Body of pancreas (tissue), 4 donors: ENCODE measurements at places on chromosomes 2 and 18.

DNA sequence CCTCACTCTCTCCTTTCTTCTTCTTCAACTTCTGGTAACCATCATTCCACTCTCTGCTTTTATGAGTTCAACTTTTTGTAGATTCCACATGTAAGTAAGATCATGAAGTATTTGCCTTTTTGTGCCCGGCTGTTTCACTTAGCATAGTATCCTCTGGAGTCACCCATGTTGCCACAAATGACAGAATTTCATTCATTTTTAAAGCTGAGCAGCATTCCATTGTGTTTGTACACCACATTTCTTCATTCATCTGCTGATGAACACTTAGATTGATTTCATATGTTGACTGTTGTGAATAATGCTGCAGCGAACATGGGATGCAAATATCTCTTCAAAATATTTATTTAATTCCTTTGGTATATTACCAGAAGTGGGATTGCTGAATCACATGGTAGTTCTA is 133.6 kb upstream of the ERBB4 start:
- no peak for DNase-seq

DNA sequence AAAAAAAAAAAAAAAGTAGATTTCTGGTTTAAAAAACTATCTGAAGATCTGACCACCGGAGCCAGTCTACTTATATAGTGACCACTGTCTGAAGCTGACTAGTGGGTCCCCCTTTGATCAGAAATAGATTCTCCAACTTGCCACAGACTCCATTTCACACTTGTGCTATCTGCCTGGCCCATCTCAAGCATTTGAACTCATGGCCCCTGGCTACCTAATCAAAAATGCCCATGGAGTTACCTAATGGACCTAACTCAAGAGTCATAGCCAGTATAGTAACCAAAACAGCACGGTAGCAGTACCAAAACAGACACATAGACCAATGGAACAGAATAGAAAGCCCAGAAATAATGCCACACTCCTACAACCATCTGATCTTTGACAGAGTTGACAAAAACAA is 17.0 kb upstream of the ATL2 start:
- no peak for DNase-seq

- DNase-seq: no peak
Measured at GRCh38 chr2:98058191-98058975, 28.6 kb upstream of the VWA3B start.

DNA sequence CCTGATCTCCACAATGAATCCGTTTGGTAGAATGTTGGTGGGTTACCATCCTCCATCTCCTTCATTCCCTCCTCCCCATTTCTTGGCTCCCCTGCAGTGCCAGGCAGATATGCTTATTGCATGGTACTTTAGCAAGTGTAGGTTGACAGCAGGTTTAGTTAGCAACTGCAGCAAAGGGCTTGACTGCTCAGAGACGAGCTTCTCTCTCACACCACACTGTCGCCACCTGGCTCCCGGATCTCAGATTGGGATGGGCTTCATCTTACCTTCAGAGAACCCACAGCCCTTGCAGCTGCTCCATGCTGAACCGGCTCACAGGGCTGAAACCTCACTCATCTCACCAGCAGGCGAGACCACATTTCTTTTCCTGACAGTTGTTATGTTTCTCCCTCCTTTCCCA is 88.8 kb downstream of the VWA3B start:
- peak; percentile 8 for DNase-seq

DNA sequence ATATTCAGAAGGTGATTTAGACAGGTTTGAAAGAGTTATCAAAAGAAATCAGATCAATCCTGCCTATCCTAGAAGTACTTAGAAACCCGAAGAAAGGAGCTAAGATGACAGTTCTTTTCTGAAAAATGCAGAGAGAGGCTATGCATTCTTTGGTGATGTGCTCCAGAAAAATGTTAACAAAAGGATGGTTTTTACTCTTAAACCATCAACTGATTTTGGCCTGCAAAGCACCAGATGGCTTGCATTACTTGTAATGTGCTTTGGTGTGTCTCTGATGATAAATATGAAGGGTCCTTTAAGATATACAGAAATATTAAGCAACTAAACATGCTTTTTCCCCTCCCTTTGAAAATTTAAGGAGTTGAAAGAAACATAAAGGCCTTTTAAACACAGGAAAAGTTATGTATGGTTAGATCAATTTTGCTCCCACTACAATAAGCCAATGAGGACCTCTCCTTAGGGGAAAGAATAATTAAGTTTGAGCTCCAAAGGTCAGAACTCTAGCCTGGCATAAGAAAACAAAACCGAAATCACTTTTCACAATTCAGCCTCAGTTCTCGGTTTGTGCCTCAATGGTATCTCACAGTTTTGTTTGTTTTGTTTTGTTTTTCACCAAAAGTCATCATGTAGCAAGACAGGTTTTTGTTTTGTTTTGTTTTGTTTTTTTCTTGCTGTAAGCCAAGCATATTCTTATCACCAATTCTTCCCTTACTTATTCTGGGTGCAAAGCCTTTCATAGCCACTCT is 302.4 kb upstream of the NT5C1B start:
- no peak for DNase-seq

GRCh38 chr2:186309901-186310300 is 176.2 kb upstream of the ZC3H15 start:
- DNase-seq: peak; percentile 45

DNA sequence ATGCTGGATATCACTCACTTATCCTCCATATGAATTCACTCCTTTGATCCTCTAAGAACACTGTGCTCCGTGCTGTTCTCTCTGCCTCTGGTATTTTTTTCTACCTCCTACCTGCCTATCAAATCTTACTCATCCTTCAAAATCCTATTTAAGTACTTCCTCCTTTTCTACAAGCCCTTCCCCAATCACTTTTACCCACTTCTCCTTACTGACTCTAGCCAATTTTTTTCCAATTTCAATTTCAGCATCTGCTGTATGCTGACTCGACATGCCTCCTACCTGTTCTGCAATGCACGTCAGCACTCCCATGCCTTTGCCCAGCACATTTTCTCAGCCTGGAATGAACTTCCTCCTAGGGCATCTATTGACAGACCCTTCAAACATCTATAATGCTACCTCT is 37.3 kb upstream of the LNPK start:
- no peak for DNase-seq

DNA sequence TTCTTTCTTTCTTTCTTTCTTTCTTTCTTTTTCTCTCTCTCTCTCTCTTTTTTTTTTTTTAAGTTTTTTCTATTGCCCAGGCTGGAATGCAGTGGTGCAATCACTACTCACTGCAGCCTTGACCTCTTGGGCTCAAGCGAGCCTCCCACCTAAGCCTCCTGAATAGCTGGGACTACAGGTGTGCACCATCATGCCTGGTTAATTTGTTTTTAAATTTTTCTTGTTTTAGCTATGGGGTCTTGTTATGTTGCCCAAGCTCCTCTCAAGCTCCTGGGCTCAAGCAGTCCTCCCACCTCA is 19.4 kb upstream of the CCDC88A start:
- no peak for DNase-seq

DNA sequence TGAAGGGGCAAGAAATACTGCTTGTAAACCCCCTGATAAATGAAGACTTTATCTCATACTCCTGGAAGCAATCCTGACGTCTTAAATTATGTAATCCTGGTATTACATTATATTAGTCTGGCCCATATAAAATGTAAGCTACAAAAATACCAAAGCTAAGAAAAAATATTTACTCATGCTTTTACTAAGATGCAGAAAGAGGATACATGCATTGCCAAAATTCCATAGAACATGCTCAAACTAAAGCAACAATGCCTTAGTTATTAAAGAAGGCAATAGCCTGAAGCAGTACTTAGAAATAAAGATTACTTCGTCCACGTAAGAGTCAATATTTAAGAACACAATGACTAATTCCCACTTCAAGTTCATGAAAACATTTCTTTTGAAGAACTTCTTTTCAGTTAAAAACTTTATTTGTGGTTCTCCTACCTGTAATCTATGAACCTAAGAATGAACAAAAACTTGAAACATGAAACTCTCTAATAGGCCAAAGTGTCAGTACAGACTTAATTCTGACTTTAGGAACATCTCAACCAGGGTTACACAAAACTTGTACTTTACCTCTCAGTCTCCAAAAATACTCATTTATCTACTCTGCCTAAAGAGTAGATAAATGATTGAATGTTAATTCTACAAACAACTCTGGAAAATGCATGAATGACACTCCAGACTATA is 117.3 kb downstream of the THADA start:
- no peak for DNase-seq

- DNase-seq: peak; percentile 66
Measured at GRCh38 chr2:169767243-169767888, 31.3 kb upstream of the SSB start.

DNA sequence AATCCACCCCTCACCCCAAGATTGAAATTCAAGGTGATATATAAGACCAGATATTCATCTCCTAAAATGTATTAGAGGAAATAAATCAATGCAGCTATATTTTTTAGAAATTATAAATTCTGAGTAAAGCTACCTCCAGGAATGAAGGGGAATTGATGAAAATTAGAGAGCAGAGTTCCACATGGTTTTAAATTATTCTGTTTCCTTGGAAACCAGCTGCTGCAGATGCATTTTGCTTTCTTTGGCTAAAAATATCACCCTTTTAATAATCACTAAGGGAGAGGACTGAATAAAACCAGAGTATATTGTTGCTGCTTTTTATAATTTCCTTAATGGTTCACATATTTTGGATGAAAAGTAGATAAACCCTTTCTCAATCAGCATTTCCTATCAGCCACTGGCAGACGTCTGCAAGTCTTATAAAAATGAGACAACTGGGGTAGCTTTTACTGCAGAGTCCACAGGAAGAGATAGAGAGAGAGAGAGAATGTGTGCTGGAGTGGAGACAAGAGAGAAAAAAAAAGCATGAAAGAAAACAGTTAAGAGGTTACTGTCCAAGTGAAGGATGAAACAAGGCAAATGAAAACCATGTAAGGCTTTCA is 2.0 kb downstream of the CSRNP3 start:
- DNase-seq: no peak

DNA sequence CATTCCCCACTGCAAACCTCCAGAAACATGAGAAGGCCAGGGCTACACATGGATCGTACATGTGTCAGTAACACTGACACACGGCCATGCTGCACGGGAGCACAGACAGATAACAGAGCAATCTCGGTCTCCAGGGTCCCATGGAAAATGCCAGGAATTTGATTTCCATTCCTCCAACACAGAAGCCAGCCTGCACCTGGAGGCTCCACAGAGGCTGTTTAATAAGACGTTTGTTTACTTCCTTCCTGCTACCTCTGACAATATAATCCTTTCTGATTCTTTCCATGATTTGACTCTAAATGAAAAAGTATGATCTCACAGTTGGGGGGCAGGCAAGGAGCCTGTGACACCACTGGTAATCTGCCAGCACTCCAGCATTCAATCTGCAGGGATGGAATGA is 210.9 kb upstream of the DDX18 start:
- DNase-seq: no peak

DNA sequence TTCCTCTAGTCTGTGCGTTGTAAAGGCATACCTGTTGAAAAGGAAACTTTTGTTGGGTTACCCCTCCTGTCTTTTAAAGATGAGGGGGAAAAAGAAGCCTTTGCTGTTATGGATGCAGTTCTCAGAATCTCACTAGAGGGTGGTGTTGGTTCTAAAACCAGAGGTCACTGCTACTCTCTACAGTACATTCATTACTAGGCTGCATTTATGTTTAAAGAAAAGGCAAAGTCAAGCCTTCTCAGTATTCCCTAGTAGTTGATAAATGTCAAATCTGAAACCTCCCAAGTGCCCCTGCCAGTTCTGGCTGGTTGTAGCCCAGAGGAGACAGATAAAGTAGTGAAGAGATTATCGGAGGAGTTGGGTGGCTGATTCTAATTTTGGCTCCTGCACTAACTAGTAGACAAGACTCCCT is 1.4 kb upstream of the PLCL1 start:
- peak; percentile 38 for DNase-seq

- DNase-seq: no peak
Measured at GRCh38 chr2:154455866-154456265, 242.6 kb upstream of the KCNJ3 start.

DNA sequence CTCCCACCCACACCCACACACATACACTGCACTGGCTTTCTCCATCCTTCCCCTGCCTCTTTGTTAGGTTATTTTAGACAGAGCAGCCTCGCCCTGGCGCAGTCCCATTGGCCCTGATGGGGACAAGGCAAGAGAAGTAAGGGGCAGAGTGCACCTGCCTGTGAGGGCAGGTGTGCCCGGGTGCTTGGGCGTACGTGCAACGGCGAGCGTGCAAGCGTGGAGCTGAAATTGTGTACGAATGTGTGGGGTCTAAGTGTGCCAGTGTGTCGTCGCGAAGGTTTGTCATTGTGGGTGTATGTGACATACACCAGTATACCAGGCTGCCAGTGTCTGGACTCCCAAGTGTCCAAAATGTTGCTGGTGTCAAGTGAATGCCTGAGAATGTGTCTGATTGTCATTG is 544 bp downstream of the LRATD1 start:
- peak; percentile 54 for DNase-seq

DNA sequence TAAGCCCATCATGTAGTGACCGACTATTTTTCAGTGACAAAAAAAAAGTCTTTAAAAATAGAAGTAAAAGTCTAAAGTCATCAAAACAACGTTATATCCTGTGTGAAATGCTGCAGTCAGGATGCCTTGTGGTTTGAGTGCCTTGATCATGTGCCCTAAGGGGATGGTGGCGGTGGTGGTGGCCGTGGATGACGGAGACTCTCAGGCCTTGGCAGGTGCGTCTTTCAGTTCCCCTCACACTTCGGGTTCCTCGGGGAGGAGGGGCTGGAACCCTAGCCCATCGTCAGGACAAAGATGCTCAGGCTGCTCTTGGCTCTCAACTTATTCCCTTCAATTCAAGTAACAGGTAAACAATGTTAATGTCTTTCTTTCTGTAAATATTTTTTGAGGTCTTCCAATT is at the start of gene CD28:
CD28 (plus strand) TSS at position 237 of the 400 bp plus-strand sequence; CDS start at position 295, 58 bp downstream.
- peak; percentile 19 for DNase-seq

GRCh38 chr2:10172033-10172871 is 49.7 kb downstream of the RRM2 start:
- no peak for DNase-seq

DNA sequence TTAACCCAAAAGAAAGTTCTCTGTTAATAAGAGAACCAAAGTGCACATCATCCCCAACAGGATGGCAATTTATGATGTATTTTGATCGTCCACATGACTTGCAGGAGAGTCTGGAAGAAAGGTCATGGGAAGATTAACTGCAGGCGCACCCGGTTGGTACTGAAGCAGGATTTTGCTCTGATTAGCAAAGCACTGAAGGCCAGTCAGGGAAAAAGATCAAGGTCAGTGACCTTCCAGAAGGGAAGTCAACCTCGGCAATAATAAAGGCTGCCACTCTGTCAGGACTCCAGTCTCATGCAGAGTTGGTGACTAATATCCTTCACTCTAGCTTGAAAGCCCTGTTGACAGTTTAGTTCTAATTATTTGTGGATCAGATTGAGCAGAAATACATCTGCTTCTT is 432.7 kb upstream of the RAB12 start:
- DNase-seq: peak; percentile 52

DNA sequence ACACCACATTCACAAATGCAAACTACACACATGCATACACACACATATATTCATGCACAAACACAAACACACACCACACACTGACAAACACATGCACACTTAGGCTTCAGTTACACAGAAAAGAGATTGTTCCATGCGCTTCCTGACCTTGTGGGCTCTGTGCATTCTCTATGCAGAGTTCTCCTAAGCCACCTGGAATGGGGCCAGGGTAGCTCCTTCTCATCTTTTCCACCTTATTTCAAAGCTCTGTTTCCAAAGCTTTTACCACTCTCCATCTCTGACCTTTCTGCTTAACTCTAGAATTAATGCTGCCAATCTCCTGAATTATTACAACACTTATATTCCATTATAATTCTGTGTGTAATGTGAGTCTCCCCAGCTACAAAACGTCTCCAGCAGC is 522.3 kb upstream of the MYT1L start:
- no peak for DNase-seq

GRCh38 chr2:210873631-210874030 is 317.2 kb downstream of the CPS1 start:
- no peak for DNase-seq

GRCh38 chr2:217788669-217789002 is 214.2 kb downstream of the TNS1 start:
- DNase-seq: no peak
